ENCODE measurements at places on chromosomes 2 and 18.

DNA sequence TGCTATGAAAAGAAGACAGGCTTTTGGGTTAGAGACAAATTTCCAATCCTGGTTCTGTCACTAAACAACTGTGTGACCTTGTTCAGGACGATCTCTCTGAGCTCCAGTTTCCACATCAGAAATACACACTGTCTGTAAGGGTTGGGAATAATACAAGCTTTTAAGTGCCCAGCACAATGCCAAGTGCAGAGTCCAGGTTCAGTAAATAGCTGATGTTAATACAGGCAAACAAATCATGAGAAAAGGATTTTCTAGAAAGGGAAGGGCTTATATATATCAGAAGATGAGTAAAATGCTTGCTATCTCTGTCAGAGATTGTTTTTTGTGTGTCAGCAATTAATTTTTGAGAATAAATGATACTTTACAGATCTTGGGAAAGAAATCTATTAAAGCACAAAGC lies 388.3 kb downstream of the NBAS start:
- peaks cover 4% of the 10 kb centered on the region for H3K4me1 ChIP-seq
- H3K4me3 ChIP-seq, result no peak overlapping the region
- H3K27me3 ChIP-seq, result no peaks in the 10 kb centered on the region
- DNase-seq, result no peak
- H3K36me3 ChIP-seq, result no peaks in the 10 kb centered on the region

DNA sequence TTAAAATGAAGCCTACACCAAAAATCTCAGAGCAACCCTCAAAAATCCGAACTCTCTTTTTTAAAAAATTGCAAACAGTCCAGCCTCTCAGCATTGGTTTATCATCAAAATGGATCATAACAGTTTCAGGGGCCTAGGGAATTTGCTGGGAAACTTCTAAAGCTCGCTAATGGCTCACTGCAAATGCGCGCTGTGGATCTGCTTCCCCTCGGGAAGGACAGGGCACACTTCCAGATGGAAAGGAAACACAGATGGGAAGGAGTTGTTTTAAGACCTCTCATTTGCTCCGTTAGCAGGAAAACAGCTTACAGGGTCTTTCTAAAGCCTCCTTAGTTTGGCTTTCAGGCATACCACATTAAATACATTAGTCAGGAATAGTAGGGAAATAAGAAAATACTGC lies 27.2 kb downstream of the FECH start:
- H3K4me3 ChIP-seq, result no peak overlapping the region
- DNase-seq, result no peak
- H3K4me1 ChIP-seq, result no peaks in the 10 kb centered on the region
- peaks cover 4% of the 10 kb centered on the region for H3K36me3 ChIP-seq
- no peak overlapping the region for H3K27ac ChIP-seq
- H3K27me3 ChIP-seq, result no peaks in the 10 kb centered on the region

DNA sequence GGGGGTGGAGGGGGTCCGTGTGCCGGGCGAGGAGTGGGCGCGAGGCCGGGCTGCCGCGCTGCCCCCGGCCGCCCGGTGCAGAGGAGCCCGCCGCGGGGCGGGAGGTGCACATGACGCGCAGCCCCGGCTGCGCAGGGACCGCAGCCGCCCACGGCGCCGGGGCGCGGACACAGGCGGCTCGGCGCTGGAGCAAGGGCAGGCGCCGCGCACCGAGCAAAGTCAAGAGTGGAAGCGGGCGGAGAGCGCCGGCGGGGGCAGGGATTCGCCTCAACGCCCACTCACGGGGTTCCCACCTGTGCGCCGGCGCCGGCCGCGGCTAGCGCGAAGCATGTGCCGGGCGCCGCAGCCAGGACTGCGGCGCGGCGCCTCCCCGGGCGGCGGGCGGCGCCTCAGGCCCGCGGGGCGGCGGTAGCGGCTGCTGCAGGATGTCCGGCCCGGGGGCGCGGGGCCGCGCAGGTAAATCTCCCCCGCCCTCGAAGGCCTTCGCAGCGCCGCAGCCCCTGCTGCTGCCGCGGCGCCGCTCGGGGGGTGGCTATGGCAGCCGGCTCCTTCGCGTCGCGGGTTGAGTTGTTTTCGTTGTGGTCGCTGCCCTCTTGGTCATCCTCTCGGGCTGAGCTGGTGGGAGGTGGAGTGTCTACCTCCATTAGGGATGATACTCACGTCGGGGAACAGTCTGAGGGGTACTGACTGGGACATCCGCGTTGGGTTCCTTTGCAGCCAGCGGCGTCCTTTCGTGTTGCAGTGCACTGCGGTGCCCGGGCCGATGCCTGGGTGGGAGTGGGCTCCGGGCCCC lies 216.3 kb upstream of the DTNA start:
- no peaks in the 10 kb centered on the region for H3K36me3 ChIP-seq
- peak overlapping the region; percentile 70 for H3K4me3 ChIP-seq
- peak overlapping the region; percentile 71 for H3K27ac ChIP-seq
- no peaks in the 10 kb centered on the region for H3K27me3 ChIP-seq

DNA sequence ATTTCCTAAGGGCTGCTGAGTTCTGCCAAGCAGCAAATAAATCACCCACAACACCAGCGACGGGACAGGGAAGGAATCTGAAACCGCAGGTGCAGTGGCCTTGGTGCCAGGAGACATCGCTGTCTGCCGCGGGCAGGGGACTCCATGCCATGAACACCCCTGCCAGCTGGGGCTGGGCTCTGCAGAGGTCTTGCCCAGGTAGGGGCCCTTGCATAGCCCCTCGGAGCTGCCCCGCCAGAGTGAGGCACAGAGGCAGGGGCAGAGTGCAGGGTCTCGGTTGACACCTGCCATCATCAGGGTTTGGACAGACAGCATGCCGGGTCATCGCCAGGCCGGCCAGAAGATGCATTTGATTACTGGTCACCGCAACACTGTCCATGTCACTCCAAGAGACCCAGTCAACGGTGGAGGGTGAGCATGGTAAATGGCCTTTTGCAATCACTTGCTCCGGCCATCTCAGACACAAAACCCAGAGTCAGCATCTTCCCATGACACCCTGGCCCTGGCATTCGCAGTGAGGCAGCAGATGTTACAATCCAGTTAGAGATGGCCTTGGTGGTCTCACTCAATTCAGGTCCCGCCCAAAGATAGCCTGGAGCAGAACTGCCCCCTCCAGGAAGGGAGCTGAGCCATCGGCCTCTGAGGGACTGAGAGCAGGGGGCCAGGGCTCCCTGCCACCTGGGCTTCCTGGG lies 255.4 kb downstream of the NDUFA10 start:
- no peak overlapping the region for H3K27ac ChIP-seq
- no peaks in the 10 kb centered on the region for H3K27me3 ChIP-seq
- no peaks in the 10 kb centered on the region for H3K36me3 ChIP-seq
- DNase-seq, result no peak
- no peak overlapping the region for H3K4me3 ChIP-seq

DNA sequence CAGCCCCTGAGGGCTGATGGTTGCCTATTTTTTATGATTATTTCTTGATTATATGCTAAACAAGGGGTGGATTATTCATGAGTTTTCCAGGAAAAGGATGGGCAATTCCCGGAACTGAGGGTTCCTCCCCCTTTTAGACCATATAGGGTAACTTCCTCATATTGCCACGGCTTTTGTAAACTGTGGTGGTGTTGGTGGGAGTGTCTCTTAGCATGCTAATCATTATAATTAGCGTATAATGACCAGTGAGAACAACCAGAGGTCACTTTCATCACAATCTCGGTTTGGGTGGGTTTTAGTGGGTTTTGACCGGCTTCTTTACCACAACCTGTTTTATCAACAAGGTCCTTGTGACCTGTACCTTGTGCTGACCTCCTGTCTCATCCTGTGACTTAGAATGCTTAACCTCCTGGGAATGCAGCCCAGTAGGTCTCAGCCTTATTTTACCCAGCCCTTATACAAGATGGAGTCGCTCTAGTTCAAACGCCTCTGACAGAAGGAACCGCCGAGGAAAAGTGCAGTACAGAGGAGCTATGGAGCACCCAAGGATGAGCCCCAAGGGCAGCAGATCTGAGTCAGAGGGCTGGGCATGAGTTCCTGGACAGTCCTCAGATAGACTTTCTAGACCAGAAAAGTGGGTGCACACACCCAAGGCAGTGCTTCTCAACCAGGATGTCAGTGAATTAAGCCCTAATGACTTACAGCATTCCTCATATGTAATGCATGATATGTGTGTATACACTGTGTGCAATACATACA lies 37.1 kb upstream of the ASAP2 start:
- DNase-seq, result no peak
- H3K4me3 ChIP-seq, result no peak overlapping the region
- no peaks in the 10 kb centered on the region for H3K27me3 ChIP-seq
- H3K27ac ChIP-seq, result no peak overlapping the region

Data from liver (tissue), 10 donors.